ENCODE measurements at places on chromosomes 4 and X.

GRCh38 chr4:22465349-22465748, 50.5 kb downstream of the ADGRA3 start:
- DNase-seq, result no peak

DNA sequence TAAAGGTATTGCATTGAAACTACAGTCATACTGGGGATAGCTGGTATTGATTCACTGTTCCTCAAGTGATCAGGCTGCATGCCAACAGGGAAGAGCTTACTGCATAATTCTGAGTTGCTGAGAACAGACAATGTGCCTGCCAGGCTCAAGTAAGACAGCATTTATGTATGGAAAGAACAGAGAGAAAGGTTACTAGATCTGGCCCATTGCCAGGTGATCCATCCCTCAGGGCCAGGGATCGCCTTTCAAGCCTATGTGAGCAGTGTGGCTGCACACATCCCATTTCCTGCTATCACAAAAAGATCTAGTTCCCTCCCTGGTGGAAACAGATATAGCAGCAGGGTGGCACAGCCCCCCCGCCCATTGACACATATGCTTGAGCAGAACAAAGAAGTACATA, 254.0 kb downstream of the TMA16 start:
- DNase-seq, result no peak

DNA sequence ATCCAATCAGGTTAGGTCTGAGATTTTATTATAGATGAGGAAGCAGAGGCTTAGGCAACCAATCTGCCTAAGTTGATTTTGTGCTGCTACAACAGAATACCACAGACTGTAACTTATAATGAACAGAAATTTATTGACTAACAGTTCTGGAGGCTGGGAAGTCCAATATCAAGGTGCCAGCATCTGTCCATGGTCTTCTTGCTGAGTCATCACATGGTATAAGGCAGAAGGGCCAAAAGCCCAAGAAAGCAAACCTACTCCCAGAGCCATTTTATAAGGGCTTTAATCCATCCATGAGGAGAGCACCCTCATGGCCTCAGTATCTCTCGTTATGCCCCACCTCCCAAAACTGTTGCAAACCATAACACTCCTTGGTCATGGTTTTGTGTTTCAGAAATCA, 55.8 kb downstream of the GPAT3 start:
- DNase-seq, result no peak

GRCh38 chr4:70583952-70584834, 7.9 kb upstream of the AMBN start:
- no peak for DNase-seq

- DNase-seq, result no peak
Observed at GRCh38 chr4:73998040-73999011, at the start of gene CXCL5. TSS of gene CXCL5 (minus strand) at chr4:73998677. CDS start at chr4:73998581, 96 bp downstream.

DNA sequence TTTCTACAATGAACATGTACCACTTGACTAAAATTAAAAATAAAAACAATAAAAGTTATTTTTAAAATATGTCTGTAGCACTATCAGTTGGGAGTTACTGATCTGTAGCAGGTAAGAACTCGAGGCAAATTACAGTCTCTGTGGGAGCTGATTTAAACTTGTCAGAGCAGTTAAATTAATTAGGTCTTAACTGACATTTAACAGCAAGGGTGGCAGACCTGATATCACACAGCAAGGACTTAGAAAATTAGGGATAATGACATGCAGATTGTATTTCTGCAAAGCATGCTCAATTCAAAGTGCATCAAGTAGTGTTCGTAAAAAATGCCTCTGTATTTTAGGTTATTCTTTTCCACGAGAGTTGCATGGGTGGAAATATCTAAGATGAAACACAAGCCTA, 208.9 kb downstream of the SPATA18 start:
- DNase-seq, result no peak

- DNase-seq, result no peak
Observed at GRCh38 chr4:14269824-14270223, 642.3 kb upstream of the BOD1L1 start.

Data from cerebellum (tissue), 4 donors.